ENCODE measurements at places on chromosomes 7 and 10.

DNA sequence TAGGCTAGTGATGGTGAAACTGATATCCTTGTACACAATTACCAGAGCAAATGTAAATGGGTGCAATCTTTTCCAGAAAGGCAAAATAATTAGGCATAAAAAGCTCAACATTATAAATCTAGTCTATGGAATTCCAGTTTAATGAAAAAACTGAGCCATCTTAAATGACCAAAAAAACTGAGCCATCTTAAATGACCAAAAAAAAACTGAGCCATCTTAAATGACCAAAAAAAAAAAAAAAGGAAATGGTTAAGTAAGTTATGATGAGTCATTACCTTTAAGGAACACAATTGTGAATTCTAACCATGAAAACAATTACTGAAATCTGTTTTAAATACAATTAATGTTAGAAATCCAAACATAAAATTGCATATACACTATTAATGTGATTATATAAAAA lies 25.3 kb downstream of the USP6NL start:
- DNase-seq, result no peak

DNA sequence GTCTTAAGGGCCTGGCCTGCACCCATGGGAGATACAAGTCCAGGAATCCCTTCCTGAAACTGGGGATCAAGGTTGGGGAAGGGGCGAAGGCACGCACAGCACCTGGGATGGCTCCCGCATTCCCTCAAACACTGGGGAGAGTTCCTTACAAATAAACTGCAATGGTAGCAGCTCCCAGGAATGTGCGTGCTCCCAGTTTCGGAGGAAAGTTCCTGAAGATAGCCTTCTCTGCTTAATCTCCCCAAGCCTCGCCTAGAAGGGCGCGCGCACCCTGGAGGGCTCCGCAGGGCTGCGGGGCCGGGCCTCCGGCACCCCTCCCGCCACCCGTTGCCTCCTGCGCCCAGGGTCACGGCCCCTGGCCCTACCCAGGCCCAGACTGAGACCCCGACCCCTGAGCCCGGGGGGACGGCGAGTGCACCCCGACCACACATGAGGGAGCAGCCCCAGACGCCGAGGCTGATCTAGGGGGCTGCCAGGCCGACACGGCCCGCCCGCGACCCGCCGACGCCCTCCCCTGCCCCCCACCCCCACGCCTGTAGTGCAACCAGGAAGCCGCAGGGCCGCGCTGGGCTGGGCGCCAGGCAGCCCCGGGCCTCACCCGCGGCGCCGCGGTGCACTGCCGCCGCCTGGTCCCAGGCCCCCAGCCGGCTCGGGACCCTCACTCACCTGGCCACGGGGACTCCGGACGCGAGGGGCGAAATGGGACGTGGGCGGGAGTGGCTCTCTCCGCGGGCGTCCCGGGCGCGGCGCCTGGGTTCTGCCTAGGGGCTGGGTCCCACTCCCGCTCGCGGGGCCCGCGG lies 460 bp downstream of the ANXA11 start:
- peak; percentile 36 for DNase-seq

DNA sequence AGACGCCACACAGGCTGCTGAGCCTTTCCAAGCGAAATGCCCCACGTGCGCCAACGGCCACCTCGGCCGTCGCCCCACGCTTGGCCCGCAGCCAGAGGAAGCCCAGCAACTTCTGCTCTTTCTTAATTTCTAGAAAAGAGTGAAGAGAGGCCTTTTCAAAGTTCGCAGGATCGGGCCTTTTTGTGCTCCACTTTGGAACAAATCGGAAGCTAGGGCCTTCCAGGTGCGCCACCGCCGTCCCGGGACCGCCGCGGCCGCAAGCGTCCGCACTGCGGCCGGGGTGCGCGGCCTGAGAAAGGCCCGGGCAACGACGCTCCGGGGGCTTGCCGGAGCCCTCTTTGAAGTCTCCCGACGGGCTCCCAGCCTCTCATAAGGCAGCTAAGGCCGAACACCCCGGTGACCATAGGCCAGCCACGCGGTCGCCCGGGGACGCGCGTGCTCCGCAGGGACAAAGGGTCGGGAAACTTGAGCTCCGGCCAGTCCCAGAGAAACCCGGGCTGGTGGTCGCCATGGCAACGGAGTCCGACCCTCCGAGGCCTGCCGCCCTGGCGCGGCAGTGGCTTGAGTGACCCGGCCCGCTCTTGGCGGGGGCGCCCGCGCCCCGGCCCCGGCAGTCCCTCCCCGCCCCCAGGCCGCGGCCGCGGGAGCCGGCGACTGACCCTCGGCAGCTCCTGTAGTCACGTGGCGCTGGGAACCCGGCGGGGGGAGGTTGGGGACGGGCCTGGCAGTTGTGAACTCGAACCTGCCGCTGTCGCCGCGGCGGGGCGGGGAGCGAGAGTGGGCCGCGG lies at the start of gene REPIN1:
Gene REPIN1, plus strand, starts transcription at position 727 of the 788 bp plus-strand sequence. CDS start 890 bp downstream, outside the sequence.
- DNase-seq, result peak; percentile 72

DNA sequence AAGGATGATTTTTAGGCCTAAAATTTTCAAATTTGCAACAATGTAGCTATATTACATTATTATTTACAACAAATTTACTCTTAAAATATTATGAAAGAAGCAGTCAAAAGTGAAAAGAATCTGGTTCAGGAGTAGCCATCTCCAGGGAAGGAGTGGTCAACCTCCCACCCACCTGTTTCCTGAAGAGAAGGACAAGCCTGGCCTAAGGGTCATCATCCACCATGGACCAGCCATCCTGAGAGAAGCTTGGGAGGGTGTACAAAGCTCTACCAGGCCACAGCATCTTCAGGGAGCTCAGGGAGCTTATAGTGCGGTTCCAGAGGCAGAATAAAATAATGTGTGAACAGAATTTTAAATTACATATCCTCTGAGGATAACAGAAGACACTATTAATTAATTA lies 38.1 kb downstream of the COL1A2 start:
- DNase-seq, result no peak

- no peak for DNase-seq
These were observed 86.7 kb upstream of the ADRB1 start for GRCh38 chr10:113957013-113957412.

DNA sequence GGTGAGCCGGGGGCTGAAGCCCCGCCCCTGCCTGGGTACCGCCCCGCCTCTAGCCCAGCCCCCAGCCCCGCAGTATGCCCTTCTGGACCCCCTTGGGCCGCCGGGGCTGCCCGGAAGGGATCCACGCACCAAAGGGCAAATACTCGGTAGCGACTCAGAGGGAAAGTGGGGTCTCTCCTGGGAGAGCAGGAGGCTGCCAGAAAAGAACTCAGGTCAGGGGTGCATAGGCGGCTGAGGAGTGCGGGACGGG lies 796 bp downstream of the FBXL15 start:
- DNase-seq, result no peak

DNA sequence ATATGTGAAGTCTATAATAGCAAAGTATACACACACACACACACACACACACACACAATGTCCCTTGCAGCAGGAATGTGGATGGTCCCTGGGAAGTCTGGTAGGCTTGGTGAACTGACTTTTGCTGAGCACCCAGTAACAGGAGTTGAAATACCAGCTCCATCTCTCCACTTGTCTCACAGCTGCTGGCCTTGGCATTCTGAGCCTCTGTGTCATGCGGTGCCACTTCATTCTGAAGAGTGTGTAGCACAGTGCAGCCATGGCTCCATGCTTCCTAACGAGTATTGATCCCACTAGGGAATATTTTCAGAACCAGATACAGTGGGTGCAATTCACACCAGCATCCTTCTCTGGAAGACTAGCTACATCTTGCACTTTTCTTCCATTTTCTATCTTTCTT lies 192.4 kb downstream of the ADARB2 start:
- DNase-seq, result no peak

DNA sequence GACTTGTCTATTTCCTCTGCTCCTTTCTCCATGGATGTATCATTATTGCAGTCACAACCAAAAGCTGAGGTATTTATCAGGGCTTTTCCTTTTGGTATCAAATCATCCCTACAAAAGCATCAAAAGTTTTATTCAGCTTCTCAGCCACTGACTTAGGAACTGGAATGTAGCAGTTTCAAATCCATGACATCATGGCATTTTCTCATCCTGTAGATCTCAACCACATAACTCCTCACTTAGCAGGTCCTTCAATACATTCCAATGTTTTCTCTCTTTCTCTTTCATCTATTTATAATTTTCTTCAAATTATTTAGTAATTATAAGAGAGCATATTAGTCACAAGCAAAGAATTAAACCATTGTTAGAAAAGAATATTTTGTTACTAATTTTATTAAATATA lies 537.4 kb upstream of the SORCS1 start:
- DNase-seq, result no peak

- no peak for DNase-seq
These were observed 3.1 kb upstream of the EVX1 start for GRCh38 chr7:27239387-27240014.

GRCh38 chr10:121822724-121823123 lies 105.1 kb downstream of the ATE1 start:
- no peak for DNase-seq

GRCh38 chr10:63633677-63634487 lies 112.7 kb downstream of the REEP3 start:
- DNase-seq, result no peak

DNA sequence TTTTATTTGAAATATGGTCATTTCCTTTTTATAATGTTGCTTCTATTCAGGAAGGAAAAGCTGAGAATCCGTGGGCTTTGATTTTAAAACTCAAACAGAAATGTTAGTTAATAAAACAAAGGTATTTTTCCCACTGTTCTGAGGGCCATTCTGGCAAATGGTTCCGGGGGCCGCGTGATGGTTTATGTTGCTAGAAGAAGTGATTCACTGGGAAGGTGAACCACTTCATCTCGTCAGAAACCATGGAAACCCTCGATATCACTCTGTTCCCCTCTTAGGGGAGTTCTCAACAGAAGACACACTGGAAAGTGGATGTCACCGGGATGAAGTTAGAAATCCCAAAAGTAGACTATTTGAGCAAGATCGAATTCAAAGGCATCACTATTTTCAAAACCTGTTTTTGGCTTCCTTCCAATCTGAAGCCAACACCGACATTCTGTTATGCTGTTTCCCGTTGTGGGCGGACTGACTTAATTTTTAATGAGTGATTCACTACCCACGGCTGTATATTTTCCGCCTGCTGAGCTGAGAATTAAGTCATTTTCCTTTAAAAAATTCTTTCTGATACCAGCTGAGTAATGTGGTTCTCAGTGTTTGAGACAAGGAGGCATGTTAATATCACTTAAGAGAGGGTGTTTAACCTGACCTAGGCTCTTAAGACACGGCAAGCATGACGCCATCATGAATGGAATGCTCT lies 84.1 kb downstream of the PTPRE start:
- peak; percentile 27 for DNase-seq

DNA sequence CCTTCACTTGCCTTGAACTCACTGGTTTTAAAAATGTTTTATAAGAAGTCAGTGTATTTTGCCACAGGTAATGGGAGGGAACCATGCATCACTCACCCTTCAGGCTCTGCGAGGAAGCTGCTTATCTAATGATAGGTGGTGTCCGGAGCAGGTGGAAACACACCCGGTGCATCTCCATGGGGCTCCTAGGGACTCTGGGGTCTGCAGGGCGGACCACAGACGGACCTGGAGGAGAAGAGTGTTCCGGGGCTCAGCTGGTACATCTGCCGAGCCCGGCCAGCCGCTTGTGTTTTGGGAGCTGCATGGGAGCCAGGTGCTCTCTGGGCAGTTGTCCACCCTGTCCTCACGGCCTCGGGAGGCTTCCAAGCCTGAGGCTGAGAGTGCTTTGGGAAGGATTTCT lies 7.3 kb downstream of the LRRC27 start:
- no peak for DNase-seq

DNA sequence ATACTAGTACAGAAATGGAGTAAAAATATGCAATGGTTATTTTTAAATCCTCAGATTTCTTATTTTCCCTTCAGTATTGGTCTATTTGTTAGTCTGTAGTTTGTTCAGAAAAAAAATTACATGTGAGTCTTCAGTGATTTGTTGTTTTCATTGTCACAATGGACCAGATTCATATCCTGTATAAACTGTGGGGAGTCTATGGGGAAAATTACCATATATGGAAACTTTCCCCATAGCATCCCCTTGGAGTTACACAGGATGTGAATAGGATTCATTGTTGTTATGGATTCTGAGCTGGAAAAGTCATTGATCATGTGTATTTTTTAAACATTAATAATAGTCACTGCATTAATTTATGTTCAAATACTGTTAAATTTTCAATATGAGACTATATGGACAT lies 72.6 kb downstream of the ST7 start:
- DNase-seq, result no peak

DNA sequence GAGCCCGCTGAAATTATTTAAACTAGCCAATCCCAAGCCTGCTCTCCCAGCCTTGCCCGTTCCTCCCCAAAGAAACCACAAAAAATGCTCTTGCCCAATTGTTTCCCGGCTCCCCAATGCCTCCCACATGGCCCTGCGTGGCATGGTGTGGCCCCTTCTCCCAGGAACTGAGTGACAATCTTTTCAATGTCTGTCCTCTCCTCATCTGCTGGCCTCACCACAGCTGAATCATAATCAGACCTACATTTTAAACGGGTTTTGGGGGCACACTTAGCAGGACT lies 201.5 kb downstream of the PRPF18 start:
- DNase-seq, result no peak

DNA sequence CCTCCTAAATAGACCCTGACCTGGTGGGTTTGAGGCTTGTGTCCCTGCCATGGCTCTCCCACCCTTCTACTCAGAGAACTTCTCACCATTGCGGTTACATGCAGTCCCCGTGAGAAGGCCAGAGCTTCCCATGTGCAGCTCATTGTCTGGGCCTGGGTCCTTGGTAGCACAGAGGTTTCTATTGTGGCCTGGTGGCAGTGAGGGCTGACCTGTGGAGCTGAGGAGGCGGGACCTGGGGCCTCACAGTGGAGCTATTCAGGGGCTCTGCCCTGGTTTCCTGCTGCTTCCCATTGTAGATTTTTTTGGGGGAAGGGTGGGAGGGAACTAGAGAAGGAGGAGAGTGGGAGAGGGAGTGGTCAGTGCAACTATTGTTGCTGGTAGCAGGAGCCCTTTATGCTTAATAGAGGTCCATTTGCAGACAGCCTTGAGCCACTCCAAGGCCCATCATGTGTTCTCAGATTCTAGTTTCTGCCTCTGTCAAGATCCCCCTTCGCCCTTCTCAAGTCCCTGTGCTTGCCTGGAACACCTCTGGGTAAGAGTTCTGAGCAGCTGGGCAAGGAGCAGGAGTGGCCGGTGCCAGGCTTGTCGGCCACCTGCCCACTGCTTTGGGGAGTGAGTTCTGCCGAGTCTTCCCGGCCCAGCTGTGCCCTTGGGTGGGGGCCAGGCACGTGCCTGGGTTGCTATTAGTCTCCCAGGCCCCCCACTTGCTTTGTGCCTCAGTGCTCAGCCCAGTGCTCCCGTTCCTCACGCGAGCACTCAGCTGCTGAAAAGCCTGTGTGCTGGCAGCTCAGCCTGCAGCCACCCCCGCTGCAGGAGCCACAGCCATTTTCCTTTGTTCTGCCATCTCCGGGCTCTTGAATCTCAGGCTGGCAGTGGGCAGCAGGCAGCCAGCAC lies 10.7 kb downstream of the TSPAN14 start:
- no peak for DNase-seq

- DNase-seq, result no peak
These were observed 116.6 kb downstream of the DOCK4 start for GRCh38 chr7:112089551-112089950.

- DNase-seq, result no peak
These were observed 1208.3 kb downstream of the GATA3 start for GRCh38 chr10:9262770-9263169.
